Stimulated activated CD8-positive, alpha-beta memory T cell treated with anti-CD3 and anti-CD28 coated beads, Interleukin-7, amount 100 ng/mL, for 4 hours (primary cell): ENCODE measurements at places on chromosomes 3 and 15.

GRCh38 chr3:16299746-16300145 lies 34.7 kb downstream of the OXNAD1 start:
- DNase-seq: no peak

DNA sequence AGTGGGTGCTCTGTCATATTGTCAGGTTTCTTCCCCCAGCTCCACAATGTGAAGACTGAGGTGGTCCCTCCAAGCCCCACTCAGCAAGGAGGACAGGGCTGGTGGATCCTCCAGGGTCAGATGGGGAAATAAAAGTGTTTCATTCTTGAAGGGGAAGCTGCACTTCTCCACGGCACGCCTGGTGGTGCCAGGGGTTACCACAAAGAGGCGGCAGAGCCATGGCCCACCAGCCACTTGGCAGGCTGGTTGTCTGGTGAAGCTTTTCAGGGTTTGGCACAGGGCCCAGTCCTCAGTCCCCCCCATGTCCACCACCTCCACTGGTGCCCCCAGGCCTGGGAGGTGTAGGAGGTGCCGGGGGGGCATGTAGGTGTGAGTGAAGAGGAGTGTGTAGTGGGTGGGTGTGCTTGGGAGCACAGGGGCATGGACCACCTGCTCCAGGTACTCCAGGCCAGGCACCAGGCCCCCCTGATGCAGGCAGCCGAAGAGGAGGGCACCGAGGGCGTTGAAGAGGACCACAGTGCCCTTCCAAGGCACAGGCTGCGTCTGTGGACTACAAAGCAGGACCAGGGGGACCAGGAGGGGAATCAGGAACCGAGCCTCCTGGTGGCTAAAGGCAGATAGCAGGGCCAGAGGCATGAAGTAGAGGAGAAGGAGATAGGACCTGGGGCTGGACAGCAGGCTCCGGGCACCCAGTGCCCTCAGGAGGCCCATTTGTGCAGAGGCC lies 5.0 kb upstream of the NCBP2 start:
- no peak for DNase-seq

DNA sequence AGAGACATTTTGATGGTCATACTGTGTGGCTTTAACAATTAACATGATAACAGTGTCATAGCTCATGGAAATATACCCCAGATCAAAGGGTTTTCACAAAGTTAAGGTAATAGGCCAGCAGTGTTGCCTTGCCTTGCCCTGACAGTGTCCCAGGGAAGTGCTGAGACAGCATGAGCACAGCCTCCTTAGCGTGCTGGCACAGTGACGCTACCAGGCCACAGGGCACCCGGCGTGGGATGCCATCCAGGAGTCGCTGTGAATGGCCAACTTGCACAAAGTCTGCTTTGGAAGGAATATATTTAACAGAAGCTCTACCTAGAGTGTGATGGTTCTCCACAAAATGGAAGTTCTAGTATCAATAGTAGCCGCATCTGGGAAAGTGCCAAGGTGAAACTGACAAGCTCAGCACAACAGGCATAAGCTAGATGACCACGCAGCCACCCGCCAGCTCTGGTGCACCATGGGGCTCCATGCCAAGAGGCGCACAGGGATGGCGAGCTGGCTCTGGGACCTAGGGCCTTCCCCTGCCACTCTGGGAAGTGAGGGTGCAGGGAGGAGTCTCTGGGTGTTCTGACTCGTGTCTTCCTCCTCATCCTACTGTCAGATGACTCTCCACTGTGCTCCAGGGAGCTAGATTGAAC lies 86.2 kb downstream of the GABRB3 start:
- no peak for DNase-seq

DNA sequence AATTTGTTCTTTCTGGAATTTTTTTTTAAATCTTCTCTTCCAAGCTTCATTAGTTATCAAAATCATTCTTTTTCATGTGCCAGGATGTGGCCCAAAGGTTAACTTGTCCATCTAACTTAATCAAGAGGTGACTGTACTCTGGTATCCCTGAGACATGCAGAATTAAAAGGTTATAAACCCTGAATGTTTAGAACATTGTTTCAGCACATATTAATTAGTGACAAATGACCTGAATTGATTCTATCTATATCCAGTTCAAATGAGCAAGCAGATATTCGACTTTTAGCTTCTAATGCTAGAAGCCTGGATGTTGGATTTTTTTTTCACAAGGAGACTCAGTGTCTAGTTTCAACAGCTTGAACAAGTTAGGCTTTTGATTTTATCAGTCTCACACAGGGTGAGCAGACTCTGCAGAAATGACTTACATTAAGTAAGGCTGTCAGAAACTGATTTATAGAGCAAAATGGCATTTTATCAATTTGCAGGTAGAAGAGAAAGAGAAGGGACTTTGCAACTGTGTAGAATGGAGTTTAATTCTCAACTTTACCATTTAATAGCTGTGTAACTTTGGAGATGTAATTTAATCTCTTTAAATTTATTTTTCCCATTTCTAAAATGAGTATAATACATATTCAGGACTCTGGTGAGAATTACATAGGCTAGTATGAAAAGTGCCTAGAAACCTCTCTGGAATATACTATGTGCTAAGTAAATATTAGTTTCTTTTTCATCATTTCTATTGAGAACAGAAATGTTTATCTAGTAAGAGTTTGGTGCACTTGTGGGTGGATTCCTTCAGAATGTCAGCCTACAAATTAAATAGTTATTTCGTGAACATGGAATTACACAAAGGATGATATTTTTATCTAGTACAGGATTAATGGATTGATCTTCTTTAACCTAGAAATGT lies 100.0 kb downstream of the ALCAM start:
- no peak for DNase-seq

- no peak for DNase-seq
Measured at GRCh38 chr3:113220721-113221120, 9.4 kb downstream of the BOC start.

DNA sequence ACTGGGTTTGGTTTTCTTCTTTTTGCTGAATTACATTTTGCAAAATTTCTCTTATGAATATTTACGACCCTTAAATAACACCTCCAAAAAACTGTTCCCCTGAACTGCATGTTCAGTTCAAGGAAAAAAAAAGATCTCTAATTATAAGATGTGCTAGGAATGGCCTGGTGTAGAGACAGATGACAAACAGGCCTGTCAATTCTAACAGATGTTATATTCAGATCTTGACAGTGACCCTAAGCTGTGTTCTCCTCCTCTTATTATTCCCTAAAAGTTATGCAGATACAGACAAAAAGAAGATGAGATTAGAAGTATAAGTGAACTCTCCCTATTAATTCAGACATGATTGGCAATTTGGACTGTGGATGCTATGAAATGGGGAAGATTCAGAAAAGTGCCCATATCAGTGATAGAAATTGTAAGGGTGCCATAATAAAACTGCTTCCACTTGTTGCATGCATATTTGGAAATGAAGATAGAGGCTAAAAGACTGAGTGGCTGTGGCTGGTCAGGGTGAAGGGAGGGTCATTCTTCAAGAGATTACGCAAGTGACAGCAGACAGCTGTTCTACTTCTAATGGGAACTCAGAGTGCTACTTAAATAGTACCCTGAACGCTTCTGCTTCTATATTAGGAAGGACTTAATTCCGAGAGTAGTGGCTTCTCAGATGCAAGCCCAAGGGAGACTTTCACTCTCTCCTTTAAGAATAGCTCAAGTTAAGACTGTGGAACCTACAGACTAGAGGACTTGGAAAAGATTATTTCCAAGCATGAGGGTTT lies 75.5 kb downstream of the ADAMTS9 start:
- DNase-seq: no peak

DNA sequence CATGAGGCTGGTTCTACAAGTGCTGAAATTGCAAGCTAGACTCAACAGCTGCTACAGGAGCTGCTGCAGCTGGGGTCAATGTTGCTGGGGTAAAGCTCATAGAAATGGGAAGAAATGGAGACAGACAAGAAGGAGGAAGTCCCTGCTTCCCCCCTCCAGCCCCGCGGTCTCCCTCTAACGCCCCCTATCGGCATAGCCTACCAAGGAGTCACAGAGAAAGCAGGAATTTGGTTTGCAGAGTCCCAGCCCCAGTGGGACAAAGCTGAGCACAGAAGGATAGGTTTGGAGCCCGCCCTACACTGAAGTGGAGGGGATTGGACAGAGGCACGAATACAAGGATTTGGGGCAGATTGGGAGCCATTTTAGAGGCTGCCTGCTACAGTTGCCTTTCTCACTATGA lies 176.9 kb upstream of the ANKRD28 start:
- no peak for DNase-seq

DNA sequence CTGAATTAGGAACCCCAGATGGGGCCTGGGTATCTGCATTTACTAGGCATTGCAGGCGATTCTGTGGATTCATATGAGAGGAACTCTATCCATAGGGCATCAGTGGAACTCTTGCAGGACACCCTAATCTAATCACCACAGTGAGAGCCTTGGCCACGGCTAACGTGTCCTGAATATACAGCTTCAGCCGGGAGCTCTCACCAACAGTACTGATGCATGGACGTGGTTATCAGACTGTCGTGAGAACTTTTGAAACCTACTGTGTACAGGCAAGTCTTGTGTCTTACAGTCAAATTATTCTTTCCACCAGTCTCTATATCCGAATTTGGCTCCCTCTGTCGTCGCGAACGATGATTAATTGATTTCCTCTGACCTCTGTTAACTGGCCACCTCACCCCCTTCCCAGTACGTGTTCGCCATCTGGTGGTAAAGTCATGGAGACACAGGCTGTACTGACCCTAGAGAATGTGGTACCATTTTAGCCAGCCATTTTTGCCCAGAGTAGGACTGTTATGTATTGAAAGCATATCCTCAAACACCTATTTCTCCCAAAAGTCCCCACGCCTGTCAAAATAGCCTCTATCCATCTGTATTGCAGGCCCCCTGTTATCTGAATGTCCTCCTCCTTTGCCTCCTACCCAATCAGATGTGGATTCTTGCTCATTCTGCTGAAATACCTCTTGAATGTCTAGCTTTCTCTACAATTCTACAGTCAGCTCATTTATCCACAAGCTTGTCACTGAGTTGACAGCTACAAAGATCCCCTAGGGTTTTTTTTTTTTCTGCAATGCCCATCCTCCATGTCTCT lies 39.7 kb downstream of the GLDN start:
- DNase-seq: no peak

DNA sequence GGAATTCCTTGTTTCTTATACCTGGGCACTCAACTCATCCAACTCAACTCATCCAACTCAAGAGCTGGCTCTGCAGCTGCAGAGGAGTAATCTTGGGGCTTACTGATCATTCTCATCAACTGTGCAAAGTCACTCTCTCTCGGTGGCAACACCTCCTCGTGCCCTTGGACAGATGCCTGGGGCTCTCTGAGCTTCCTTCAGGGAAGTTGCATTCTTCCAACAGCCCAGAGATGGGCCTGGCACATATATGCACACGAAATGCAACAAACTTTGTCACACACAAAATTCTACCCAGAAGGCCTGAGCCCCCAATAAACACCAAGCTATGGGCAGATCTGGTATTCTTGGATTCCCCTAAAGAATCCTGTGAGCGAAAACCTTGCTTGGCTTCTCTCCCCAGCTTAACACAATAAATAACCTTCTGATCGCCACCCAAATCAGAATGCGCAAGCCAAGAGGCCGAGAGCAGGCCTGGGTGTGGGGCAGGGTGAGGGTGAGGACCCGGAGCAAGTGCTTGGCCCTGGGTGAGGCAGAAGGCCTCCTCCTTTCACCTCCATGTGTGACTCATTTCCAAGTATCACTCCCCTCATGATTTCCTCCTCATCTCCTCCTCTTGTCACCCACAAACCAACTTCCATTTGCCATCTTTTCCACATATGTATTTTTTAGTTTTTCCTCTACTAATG lies 15.4 kb downstream of the TGM5 start:
- no peak for DNase-seq
